ENCODE measurements at places on chromosomes 3 and 15.
A peak's percentile ranks its signal among the peaks of the same experiment; 100 is the strongest.

DNA sequence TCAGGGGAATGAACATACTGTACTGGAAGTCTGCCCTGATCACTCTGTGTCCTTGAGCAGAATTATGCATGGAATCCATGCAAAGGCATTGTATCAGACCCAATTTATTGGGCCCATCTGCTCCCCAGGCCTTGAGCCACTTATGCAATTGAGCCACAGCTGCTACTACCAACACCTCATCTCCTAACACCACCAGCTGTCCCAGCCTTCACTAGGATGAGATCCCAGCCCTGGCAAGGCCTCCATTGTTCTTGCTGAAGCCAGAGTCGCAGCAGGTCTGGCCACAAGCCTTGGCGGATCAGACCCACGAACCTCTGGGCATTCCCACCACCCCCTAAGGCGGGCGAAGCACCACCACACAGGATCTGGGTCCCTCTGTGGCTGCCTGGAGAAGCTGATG is 9.2 kb upstream of the NME9 start:
- DNase-seq = no peak

DNA sequence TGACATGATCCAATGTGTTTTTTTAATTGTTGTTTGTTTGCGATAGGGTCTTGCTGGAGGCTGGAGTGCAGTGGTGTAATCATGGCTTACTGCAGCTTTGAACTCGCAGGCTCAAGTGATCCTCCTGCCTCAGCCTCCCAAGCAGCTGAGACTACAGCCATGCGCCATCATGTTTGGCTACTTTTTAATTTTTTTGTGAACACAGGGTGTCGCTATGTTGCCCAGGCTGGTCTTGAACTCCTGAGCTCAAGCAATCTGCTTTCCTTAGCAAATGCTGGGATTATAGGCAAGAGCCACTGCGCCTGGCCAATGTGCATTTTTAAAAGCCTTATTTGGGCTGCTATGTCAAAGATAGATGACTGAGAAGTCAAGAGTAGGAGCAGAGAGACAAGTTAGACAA is 123.0 kb downstream of the EDEM1 start:
- no peak for DNase-seq

- DNase-seq = no peak
Measured at GRCh38 chr3:38519000-38519399, 22.9 kb downstream of the EXOG start.

- DNase-seq = no peak
Measured at GRCh38 chr3:196706731-196707130, 5.3 kb downstream of the CEP19 start.

GRCh38 chr3:116667324-116667723 is 42.3 kb upstream of the TUSC7 start:
- no peak for DNase-seq

DNA sequence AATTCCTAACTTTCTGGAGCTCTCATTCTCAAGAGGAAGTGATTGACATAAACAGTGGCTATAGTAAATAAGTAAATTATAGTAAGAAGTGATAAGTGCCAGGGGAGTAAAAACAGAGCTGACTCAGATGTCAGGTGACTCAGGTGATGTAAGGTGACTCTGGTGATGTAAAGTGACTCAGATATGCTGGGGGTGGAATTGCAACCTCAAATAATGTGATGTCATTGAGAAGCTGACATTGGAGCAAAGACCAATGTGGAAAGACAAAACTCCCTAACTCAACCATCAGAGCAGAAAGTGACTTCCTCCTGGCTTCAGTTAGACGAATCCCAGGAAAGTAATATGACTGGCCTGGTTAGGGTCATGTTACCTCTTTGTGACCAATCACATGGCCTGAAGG is 144.2 kb upstream of the SNTN start:
- no peak for DNase-seq

GRCh38 chr3:142664819-142665218 is 59.0 kb upstream of the TRPC1 start:
- no peak for DNase-seq

DNA sequence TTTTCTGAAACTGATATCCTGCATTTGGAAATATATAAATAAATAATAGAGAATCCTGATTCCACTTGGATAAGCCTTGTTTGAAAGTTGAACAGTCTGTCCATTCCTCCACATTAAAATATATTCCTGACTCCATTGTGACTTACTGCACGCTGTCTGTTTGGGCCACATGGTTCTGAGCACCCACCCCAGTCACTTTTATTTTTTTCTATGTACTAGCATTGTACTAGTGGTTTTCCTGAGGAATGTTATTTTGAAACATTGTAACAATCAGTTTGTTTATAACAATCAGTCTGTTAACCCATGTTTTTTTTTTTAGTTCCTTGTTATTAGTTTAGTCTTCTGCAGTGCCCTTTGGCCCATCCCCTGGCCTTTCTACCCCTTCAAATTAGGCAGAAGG is 87.4 kb upstream of the CCNL1 start:
- no peak for DNase-seq

GRCh38 chr15:88649286-88649733 is 10.5 kb downstream of the ISG20 start:
- peak; percentile 83 for DNase-seq

GRCh38 chr3:157388976-157389375 is 47.7 kb upstream of the PTX3 start:
- no peak for DNase-seq

GRCh38 chr15:76313731-76314130 is 2.5 kb upstream of the ETFA start:
- DNase-seq = no peak

GRCh38 chr3:45034612-45035252 is 8.6 kb downstream of the CLEC3B start:
- DNase-seq = no peak

- DNase-seq = no peak
Measured at GRCh38 chr15:60004846-60005351, 788 bp downstream of the FOXB1 start.

GRCh38 chr3:59795756-59796155 is 745.9 kb upstream of the CFAP20DC start:
- no peak for DNase-seq

DNA sequence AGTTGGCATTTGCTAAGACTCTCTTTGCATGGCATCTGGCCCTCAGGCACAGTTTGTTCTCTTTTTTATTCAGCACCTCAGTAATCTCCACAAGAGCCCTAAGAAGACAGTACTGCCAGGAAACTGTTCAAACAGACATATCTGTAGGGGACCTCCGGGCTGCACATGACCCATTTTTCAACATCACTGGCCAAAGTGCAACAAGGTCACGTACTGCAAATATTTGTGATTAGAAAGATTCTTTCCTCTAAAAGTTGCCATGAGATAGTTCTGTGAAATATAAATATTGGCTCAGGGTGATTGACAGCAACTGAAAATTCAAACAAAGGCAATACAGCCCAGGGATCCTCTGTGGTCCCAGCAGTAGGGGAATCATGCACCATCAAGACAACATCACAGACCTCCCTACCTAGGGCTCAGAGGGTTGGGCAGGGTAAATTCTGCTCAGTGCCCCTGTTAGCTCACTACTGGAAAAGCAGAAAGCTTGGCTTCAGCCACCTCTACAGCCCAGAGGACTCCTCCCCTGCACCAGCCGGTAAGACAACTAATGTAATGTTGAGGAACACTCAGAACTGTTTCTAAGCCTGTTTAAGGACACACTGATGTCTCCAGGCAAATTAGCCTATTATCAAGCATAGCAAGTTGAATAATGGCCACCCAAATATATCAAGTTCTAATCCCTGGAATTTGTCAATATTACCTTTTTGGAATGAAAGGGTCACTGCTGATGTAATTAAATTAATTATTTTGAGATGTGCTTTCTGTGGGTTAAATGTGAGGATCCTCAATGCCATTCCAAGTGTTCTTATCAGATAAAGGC is 117.4 kb upstream of the LPP start:
- DNase-seq = no peak

DNA sequence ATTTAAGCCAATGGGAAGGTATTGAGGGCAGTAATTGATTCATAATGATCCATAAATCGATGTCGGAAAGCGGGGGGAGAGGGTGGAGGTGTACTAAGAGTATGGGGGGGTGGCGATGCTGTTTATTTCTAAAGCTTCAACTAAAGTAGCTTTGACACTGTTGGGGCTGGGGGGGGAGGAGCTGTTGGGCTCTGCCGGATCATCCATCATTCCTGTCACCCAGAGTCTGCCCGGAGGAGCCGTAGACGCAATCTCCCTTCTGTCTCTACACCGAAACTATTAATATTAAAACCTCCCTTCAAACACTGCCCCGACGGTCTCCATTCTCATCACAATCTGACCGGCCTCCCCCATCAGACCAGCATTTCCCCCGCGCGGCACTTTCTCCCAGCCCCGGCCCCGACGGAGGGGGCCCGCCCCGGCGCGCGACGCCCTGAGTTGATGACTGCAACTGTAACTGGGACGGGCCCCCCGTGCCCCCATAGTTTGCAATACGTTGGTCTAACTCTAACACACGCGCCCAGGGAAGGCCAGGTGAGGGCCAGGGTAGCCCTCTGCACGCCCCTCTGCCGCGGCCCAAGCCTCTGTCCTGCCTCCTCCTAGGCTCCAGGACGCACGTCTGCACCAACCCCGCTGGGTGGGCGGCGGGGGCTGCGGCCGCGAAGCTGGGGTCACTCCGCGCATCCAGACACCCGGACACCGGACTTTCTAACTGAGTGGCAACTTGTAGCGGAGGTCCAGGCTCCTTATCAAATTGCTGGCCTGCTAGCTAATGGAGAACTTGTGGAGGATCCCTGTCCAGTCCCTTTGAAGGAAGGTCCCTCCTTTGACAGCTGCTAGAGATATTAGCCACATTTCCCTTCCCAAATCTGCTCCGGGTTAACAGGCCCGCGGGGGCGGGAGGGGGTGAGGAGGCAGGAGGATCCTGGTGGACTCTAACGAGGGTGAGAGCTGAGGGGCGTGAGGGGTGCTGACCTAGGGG is 212.0 kb downstream of the MEIS2 start:
- no peak for DNase-seq

GRCh38 chr3:104428337-104428925 is 938.3 kb upstream of the ALCAM start:
- DNase-seq = no peak

DNA sequence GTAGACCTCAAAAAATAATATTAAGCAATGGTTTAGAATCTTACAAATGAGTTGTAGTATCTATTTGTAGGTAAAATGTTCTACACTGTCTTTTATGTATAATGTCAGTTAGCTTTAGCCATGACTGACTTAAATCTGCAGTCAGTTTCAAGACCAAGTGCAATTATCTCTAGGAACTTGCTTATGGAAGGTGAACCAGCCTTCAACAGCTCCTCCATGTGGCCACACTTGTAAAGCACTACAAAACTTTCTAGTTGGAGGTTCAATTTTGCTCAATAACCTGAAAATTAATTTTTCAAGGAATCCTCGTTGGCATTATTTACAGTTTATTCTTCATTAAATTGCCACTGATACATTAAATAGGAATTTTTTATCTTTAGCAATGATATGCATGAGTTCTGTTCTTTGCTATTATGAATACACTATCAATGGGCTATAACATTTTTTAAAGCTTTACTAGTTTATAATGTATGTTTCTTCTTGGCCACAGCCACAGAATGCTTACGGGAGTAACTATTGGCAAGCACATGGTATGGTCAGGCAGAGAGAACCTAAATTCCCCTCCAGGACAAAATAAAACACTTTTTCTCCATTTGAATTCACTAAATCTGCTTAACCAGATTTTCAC is 315.3 kb upstream of the UBE2E2 start:
- DNase-seq = no peak

GRCh38 chr3:193828477-193828876 is 235.5 kb downstream of the OPA1 start:
- no peak for DNase-seq

- no peak for DNase-seq
Measured at GRCh38 chr3:12462159-12462947, 21.9 kb upstream of the TSEN2 start.

DNA sequence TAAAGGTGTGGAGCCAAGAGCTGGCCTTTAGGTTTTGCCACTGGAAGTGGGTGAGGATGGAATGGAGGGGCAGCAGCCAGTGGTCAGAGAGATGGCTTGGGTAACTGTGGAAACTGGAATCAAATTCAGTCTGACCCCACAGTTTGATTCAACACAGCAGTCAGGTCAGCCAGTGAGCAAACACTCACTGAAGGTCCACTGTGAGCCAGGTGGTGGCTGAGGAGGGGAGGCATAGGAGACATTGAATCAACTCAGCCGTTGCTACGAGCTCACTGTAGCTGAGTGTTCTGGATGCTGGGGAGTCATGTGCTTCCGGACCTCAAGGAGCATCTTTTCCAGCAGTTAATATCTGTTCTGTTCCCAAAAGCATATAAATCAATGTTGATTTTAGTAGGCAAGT is 37.5 kb downstream of the LPP start:
- DNase-seq = no peak

DNA sequence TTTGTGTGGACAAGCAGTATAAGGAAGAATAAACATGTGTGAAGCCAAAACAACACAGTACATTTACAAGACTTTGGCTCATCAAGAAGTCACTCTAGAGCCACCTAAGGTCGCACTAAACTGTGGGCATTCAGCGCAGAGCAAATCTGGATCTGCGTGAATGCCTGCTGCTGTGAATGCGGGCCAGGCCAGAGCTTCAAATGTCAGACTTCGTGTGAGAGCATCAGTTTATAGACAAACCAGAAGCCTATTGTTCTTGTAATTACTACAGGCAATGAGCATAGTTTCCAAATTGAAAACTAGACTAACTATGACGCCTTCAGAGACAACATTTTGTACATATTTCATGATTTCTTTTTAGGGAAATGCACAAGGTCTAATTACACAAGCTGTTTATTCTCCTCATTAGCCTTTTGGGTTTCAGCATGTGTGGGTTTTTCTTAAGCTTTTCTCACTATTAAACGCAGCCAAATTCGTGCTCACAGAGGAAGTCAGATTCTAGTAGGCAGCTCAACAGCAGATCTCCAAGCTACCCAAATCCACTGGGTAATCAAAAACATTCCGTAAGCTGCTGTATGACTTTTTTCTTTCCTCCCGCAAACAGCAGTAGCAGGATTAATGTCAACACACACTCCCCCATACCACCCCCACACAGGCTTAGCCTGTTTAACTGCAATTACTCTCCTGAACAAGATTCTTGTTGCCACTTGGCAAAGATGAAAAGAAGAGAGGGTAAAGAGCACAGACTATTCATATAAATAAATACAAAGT is 84.5 kb upstream of the SETMAR start:
- DNase-seq = no peak

DNA sequence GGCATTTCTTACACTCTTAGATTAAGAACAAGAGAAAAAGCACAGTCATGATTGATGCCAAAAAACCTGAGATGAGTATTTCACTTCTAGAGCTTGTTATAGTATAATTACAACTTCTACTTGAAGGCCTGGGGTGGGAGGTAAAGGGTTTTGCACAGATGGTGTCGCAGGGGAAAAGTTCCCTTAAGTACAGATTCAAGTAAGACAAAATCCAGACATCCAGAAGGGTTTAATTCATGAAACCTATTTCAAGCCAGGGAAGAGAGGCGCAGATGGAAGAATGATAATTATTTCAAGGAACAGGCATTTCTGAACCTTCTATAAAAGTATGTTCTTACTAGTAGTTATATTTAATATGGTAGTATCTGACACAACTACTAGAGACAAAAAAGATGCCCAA is 70.6 kb downstream of the TM4SF4 start:
- no peak for DNase-seq

GRCh38 chr15:25403771-25404170 is 35.1 kb downstream of the UBE3A start:
- no peak for DNase-seq

GRCh38 chr3:117480525-117480924 is 770.9 kb downstream of the TUSC7 start:
- no peak for DNase-seq

Data from activated CD8-positive, alpha-beta memory T cell treated with anti-CD3 and anti-CD28 coated beads, Interleukin-2, amount 50 U/mL, for 4 hours (primary cell).